ENCODE measurements at places on chromosomes 6 and 20.

GRCh38 chr20:31868853-31869672 is 1.3 kb downstream of the DUSP15 start:
- no peak for DNase-seq

- no peak for DNase-seq
These were observed 41.7 kb upstream of the MPC1 start for GRCh38 chr6:166424431-166424830.

DNA sequence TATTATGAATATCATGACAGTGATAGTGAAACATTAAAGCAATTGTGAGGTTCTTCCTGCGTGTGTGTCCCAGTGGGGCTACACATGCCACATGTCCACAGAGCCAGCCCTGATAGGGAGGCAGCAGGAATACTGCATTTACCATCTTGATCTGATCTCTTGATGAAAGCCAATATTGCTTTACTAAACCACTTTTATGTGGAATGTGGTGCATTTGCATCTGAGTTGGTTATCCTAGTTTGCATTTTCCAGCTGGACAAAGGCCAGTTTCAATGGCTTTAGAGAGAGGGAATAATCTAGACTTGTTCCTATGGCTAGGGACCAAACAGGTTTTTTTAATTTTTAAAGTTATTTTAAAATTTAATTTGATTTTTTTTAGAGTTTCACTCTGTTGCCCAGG is 216.3 kb upstream of the FERMT1 start:
- no peak for DNase-seq

DNA sequence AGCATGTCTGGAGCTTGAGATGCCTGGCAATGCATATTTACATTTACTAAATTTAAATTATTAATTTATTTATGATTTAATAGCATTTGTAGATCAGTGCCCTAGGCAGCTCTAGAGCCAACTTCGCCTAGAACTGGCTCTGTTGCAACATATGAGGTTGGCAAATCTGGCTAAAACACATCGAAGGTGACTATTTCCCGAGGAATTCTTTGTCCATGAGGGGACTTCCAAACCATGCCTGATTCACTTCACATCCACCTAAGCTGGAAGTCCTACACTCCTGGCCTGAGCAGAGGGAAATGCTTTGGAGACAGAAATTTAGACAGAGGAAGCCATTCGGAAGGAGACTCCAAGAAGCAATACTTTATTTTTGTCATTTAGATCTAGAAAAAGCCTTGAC is 211.0 kb upstream of the ARG1 start:
- no peak for DNase-seq

DNA sequence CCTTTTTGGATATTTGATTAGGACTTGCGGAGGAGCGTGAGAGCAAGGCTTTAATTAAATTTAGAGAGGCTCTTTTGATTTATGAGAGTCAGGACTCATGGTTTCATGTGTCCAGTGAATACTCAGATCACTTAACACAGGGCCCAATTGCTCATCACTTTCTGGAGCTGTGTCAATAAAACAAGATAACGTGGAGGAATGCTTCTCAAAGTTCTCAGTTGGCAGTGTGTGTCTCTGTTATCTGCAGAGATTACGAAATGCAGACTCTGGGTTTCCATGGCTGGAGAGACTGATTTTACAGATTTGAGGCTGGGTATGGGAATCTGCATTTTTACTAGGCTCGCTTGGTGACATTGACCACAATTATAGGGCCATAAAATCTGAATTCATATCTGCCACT is 335.8 kb upstream of the FLRT3 start:
- no peak for DNase-seq

GRCh38 chr20:45402946-45403345 is 5.1 kb upstream of the DBNDD2 start:
- no peak for DNase-seq

- peak; percentile 76 for DNase-seq
These were observed 43.3 kb upstream of the CHRNA4 start for GRCh38 chr20:63404129-63405085.

DNA sequence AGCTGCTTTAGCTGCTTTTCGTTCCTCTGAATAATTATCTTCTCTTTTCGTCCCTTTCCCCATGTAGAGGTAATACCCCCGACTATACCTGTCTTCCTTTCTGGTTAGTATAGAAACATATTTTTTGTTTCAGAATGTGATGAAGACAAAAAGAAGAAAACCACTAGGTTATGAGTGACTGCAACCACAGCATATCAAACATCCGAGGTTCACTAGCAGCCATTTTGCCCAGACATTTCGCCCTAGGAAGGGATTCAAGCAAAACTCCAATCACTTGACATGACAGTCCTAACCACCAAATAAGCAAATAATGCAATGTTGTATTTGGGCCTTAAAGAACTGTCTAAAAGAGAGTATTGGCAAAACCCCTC is 9.4 kb downstream of the SNX5 start:
- no peak for DNase-seq

DNA sequence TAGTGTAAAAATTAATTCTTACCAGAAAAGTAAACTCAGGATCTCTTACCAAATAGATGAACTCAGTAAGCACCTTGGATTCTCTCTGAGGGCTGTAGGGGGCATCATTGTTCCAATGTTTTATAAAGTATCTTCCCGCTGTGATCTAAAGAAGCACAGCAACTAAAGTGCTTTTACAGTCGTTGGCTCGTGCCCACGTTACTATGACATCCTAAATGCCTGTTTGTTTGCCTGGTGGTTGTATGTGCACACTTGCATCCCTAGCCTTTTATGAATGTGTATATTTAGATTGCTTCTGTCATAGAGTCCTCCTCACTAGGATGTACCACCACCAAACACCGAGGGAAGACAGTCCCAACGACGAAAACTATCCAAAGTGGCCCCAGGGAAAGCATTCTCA is 34.5 kb downstream of the SLX4IP start:
- DNase-seq = peak; percentile 84

DNA sequence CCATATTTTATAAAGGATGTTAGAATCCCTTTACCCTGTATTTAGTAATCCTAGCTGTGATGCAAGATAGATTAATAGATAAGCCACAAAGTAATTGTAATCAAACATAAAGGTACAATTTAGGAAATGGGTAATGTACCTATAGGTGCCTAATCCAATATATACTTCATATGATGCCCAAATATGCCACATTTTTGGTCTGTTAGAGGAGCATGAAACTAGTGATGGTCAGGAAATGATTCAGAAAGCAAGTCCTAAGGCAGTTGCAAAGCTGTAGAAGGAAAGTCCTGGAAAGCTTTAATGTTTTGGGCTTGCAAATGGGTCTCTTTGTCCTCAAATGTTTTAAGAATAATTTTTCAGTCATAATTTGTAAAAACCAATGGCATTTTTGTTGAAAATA is 76.6 kb upstream of the PTPRK start:
- DNase-seq = no peak

GRCh38 chr6:72890233-72890632 is 268.4 kb downstream of the KCNQ5 start:
- no peak for DNase-seq

GRCh38 chr6:125857846-125858245 is 67.1 kb downstream of the NCOA7 start:
- DNase-seq = no peak

DNA sequence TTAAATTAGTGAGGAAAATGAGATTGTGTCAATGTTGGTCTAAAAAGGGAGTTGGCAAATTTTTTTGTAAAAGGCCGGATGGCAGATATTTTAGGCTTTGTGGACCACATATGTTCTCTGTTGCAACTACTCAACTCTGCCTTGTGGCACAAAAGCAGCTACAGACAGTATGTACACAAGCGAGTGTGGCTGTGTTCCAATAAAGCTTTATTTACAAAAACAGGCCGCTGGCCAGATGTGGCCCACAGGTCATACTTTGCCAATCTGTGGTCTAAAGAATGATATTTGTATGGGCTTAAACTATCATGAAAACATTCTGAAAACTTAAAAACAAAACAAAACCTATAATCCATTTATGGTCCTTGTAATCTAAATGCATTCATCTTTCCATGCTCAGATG is 228.3 kb downstream of the CLIC5 start:
- no peak for DNase-seq

DNA sequence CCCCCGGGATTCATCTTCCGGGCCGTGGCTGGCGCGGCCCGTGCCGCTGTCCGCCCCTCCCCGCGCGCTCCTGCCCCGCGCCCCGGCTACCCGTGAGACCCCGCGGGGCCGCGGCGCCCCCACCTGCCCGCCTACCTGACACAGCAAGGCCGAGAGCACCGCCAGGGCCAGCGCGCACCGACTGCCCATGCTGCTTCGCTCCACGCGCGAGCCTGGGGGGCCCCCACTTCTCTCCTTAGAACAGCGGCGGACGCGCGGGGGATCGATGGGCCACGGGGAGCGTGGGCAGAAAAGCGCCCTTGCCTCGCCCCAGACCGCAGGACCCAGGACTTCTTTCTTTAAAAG is 955 bp downstream of the DLL1 start:
- DNase-seq = no peak

GRCh38 chr6:17987447-17987696 is at the start of gene KIF13A:
KIF13A (minus strand) TSS chr6:17987635; CDS start chr6:17987463, 172 bp downstream.
- no peak for DNase-seq

DNA sequence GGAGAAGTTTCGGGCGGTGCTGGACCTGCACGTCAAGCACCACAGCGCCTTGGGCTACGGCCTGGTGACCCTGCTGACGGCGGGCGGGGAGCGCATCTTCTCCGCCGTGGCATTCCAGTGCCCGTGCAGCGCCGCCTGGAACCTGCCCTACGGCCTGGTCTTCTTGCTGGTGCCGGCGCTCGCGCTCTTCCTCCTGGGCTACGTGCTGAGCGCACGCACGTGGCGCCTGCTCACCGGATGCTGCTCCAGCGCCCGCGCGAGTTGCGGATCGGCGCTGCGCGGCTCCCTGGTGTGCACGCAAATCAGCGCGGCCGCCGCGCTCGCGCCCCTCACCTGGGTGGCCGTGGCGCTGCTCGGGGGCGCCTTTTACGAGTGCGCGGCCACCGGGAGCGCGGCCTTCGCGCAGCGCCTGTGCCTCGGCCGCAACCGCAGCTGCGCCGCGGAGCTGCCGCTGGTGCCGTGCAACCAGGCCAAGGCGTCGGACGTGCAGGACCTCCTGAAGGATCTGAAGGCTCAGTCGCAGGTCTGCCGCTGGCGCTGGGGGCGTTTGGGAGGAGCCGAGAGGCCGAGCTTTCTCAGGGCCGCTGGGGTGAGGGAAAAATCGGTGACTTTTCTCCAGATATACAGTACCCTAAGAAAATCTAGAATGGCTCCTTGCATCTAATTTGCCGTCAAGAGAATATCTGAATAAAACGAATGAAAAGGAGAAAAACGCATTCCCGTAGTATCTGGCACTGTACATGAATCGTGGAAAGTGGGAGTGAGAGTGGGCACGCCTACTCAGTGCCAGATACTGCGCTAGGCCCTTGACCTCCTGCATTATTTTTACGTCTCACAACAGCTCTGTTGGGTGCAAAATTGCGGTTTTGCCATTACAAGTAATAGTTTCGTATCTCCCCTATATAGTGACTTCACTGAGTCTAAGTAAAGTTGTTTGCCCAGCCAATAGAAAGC is 1.0 kb downstream of the CALHM6 start:
- DNase-seq = no peak

DNA sequence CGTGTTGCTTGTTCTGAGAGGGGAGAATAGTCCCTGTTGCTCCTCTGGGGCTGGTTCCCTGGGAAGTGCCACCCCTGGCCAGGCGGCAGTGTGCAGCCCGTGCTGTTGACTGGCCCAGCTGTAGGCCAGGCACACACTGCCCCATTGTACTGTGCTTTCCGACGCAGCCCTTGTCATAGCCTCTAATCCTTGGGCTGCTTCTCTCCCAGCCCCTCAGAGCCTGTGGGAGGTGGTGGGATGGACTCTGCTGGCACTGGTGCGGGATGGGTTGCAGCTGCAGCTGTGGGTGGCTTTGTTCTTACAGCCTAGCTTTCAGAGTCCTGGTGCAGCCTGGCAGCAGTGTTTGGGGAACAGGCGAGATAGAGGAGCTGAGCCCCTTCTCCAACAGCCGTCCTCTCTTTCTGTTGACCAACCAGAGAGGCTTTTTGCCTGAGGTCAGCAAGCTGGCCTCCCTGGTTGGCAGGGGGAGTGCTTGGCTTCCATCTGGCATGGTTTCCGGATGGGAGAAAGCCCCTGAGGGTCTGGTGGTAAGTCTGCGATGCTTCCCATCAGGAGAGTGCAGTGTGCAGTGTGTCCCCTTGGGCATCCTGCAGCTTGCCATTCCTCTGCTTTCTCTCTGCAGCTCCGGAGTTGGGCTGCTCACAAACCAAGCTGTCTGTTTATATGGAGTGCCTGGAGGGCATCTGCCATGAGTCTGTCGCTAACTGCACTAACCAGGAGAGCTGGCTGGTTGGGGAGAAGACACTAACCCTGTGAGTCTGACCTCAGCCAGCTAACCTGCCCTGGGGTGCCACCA is 12.1 kb downstream of the TJAP1 start:
- DNase-seq = no peak

DNA sequence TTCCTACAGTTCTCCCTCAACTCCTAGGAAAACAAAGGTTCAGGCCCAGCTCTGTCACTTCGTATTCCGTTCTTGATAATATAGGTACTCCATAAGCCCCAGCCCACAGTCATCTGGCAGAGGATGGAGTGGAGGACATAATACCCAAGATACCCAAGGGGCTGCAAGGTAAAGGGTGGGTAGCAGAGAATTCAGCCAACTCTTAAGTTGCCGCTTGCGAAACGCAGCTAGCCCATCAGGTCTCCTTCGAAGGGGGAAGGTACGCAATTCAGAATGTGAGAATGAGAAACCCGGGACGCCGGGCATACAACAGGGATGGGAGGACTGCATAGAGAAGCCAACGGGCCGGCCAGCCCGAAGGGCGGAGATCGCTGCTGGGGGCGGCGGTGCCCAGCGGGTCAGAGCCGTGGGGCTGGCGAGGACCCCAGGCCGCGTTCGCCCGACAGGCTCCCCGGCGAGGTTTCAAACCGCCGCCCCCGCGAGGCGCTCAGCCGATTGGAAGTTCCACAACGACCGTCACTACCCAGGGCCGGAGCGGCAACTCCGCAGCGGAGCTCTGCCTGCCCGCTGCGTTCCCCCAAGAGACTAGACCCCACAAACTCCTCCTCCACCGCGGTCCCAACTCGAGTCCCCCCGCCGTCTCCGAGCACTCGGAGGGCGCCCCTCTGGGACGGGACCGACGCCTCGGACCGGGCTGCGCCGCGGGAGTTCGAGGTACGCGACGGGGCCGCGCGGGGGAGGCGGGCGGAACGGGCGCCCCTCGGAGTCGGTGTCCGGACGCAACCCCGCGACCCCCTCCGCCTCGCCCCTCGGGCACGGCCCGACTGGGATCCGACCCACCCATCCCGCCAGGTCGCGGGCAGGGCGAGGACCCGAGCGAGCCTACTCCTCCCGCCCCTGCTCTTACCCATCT is 911 bp downstream of the CDK19 start:
- peak; percentile 45 for DNase-seq

DNA sequence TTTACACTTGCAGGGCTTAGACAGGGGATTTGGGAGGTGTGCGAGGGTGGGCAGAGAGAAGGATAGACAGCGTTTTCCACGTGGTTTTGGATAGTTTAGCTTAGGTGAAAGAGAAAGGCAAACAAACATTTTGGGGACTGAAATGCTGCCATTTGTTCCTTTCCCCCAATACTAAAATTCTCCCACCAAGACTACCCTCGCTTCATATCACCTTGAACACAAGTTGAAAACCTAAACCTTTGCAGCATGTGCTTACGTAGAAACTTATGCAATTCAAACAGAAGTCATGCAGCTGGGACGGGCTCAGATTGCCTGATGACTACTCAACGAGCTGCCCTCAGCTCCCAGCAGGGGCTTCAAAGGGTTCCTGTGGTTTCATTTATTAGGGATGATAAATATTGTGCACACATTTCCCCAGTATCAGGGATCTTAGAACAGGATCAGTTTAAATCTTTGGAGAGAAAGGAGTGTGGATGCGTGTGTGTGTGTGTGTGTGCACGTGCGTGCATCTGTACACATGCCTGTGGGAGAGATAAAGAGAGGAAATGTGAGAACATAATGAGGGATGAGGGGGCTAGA is 77.3 kb downstream of the SLC22A23 start:
- no peak for DNase-seq
